NCI-H446 (cell line): ENCODE measurements at places on chromosomes 12 and 14.

GRCh38 chr12:125954362-125954761 lies 889.1 kb downstream of the AACS start:
- no peak for DNase-seq

DNA sequence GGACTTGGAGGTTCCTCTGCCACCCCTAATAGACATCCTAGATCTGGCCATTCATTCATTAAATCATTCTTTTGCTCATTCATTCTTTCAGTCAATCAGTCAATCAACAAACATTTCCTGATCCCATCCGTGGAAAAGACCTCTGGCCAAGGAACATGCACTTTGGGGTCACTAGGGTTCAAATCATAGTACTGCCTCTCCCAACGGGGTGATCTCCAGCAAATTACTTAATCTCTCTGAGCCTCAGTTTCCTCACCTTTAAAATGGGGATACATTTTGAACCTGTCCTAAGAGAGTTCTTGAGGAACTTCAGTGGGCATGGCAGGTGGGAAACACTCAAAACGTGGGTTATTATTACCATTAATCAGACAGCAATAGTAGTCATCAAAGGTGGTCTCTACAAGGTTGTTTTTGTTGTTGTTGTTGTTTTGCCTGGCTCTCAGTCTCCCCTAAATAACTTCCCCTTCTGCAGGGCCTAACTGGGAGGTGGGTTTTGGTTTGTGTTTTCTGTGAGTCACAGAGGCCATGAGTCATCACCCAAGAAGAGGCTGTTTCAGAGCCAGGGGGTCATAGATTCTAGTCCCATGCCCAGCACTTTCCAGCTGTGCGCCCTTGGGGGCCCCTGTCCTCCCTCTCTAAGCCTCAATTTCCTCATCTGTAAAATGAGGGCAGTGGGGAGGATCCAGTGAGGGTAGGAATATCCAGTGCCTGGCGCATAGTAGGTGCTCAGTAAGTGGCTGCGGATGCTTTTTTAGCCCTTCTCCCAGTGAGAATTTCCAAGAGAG lies 16.9 kb upstream of the FAM222A start:
- DNase-seq = no peak

DNA sequence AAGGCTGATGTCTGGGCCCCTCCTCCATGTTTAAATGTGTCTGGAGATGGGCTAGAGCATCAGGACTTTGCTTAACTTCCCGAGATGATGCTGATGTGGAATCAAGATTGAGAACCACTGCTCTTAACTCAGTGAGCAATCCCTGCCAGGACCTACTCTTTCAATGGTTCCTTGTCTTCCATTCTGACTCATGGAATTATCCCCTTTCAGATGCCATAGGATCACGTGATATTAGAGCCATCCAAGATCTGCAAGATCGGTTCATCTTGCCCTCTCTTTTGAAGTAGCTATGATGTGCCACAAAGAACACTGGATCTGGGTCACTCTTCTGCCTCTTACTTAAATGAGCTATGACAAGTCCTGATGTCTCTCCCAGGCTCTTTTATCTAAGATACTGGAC lies 96.8 kb downstream of the EXOC5 start:
- DNase-seq = no peak

- no peak for DNase-seq
These were observed 17.0 kb downstream of the NOC4L start for GRCh38 chr12:132161036-132161781.

DNA sequence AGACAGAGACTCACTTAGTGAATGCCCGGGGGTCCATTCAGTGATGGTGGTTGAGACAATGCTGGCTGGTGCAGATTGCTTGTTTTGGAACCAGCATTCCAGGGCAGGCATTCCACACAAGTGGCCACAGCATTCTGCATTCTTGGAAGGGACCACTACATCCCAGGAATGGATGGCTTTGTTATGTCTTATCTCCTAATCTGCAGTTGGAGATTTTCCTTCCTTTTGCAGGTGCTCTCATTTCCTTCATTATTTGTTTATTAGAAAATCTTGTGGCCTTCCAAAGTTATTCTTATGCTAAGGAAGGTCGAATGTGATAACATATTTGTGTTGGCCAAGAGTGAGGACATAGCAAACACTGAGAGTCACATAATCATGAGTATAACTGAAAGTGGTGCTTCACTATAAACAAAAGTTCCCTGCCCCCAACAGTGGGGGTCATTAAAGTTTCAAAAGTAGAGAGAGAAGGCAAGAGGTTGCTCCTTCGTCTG lies 66.0 kb downstream of the BMP4 start:
- DNase-seq = no peak

DNA sequence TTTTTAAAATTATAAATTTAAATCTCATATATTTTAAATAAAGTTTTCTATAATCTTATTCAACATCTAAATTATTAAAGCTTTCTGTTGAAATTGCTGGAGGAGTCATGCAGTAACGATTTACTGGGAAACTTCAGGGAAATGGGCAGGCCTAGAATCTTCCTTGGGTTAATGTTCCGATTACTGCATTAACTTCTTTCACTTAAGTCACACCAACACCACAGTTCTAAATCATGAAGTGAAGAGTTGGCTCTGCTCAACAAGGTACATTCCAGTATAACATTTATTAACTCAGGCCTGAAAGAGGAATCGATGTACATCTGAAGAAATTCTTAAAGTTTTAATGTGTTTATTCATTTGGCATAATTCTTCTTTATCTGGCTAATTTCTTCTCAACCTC lies 244.3 kb downstream of the CCER1 start:
- no peak for DNase-seq

DNA sequence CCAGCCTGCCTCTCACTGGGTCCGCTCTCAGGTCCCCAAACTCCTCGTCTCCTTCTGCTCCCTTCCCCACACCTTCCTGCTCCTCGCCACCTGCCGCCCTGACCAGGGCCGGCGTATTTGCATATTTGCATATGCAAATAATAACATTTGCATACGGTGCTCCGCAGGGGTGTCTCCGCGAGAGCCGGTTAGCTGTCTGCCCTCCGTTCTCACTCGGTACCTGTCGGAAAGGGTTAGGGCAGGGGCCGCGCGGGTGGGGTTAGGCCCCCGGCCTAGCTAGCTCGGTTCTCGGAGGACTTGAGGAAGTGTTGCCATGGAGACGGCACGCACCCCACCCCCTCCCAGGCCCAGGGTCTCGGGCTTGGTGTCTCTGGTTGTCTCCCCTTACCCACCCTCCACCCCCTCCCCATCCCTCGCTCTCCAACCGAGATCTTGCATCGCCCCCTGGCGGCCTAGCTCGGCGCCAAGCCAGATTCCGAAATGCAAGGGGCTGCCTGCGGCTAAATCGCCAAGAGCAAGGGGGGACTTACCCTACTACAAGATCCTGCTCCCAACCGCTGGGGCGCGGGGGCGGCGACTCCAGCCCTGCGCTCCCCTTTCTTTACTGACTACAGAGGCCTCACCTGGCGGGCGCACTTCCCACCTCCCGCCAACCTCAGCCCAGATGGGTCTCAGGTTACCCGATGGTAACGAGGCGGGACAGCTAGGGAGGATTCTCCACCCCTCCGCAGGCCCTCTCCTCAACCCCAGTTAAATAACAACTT lies 8.1 kb downstream of the STAC3 start:
- DNase-seq = peak; percentile 86

DNA sequence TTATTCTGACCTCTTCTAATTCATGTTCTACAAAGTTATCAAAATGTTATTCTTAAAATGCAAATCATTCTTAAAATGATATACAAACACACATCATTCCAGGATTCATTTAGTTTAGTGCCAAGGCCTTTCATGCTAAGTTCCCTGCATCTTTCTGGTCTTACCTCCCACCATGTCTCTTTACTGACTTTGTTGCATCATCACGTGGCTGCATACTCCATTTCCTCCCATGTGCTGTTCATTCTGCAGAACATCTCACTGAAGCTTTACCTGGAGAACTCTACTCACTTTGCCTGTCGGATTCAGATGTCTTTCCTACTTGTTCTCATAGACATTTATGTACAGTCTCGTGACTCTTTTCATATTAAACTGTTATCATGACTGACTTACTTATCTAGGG lies 278.1 kb downstream of the RAD51B start:
- DNase-seq = no peak

- no peak for DNase-seq
These were observed 94.4 kb downstream of the TBC1D30 start for GRCh38 chr12:64918801-64919200.

DNA sequence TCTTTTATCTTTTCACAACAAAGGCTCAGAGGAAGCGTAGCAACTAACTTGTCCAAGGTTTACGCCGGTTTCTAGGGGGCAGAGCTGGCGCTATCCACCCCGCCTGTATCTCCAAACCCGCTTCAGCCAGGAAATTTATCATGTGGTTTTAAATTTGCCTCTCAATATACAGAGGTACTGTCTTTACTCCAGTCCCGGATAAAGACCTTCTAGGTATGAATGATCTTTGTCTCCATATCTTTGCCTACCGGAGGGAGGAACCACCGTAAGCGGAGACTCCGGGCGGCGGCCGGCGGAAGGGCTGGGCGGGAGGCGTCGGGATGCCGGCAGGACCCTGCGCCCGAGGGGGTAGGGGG lies 693 bp upstream of the RIMKLB start:
- no peak for DNase-seq

DNA sequence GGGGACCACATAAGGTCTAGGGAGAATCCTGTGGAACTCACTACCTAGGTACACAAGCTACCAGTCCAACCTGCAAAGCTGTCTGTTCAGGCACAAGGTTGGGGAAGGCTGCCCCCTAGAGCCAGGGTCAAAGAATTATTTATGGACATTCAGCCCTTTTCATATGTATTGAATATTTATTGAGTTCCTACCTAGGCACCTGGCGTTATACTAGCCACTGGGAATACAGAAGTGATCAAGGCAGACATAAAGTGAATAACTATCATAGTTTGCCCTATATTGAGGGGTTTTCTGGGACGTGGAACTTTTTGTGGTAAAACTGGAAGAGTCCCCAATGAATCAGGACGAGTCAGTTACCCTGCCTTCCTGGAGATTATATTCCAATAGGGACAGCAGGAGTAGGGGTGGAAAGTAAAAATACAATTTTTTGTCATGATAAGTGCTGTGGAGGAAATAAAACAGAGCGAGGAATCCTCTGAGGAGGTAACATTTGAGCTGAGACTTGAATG lies 5.8 kb upstream of the SLC48A1 start:
- peak; percentile 39 for DNase-seq

- DNase-seq = no peak
These were observed 15.7 kb downstream of the FAR2 start for GRCh38 chr12:29164477-29165393.

- no peak for DNase-seq
These were observed 861.3 kb upstream of the SEL1L start for GRCh38 chr14:82394916-82395315.

GRCh38 chr14:22977684-22978486 lies 4.5 kb downstream of the AJUBA start:
- peak; percentile 58 for DNase-seq

- DNase-seq = no peak
These were observed 88.4 kb downstream of the TMCC3 start for GRCh38 chr12:94561943-94562411.

- no peak for DNase-seq
These were observed 5.2 kb downstream of the CALM1 start for GRCh38 chr14:90402016-90402415.

GRCh38 chr14:68734231-68734732 lies 58.6 kb downstream of the ZFP36L1 start:
- no peak for DNase-seq

DNA sequence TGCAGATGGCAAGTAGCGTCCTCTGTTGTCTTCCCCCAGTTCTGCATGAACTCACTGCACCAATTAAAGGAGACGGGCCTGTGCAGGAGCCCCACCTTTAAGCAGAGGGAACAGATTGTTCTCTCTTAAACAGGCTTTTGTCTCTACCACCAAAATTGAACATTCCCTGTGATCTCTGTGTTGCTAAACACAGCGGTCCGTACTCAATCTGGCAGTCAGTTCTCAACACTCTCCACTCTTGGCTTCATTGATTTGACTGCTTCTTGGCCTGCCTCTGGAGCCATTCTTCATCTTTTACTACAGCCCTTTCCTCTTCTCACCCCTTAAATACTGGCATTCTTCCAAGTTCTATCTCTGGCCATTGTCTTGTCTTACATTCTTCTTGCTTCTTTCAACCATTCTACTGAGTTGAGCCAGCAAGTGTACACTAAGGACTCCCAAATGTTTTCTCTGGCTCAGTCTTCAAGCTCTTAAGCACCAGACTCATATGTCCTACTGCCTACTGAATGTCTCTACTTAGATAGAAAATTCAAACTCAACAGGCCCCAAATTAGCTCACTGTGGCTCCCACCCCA lies 8.0 kb upstream of the NT5DC3 start:
- peak; percentile 45 for DNase-seq

- no peak for DNase-seq
These were observed at the start of gene CLEC9A for GRCh38 chr12:10030446-10030845. Gene CLEC9A, plus strand, starts transcription at chr12:10030682. Its CDS starts 22,006 bp downstream, at chr12:10052688.

DNA sequence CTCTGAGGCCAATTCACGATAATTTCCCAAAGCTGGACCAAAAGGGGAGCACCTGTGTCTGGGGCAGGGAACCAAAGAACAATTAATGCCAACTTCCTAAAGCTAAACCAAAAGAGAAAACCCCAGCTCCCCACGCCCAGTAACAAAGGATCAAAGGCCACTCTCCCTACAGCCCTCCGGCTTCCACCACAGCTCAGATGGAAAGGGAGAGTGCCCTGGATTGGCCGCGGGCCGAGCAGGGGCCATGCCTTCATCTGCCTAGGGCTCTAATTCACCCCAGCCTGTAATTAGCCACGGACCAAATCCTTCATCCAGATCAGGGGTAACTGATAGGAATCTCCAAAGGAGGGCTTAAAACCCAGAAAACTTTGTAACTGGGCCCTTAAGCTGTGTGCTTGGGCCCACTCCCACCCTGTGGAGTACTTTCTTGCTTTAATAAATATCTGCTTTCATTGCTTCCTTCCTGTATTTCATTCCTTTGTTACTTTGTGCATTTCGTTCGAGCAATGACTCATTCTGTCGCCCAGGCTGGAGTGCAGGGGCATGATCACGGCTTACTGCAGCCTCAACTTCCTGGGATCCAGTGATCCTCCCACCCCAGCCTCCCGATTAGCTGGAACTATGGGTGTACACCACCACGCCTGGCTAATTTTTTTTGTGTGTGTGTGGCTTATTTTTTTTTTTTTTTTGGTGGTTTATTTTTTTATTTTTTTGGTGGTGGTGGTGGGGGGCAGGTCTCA lies 65.5 kb upstream of the PPP4R3A start:
- DNase-seq = no peak

GRCh38 chr12:94726236-94726835 lies 76.0 kb upstream of the TMCC3 start:
- no peak for DNase-seq

GRCh38 chr12:87217491-87217890 lies 811.7 kb downstream of the C12orf50 start:
- DNase-seq = no peak

DNA sequence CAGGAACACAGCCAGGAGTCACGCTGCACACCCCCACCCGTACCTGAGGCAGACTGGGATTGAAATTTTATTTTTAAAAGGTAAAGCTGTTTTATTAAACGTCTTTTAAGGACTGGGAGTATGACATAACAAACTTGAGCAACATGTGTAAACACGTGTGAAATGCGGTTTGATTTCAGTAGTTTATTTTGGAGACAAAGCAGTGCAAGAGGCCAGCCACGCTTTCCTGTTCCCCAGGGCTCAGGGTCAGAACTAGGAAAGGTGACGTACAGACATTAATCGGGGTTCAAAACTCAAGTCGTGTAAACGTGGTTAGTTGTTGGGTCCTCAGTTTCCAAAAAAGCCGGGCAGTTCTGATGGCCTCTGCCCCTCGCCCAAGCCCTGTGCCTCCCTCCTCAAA lies 16.7 kb downstream of the CHGA start:
- DNase-seq = no peak
